ENCODE measurements at places on chromosomes 1 and 21. TPM values are rescaled to one million over a fixed set of nuclear protein-coding genes. Genes with fewer than 3 reads are reported as not detected.

The TGFBR3 gene
- 306 TPM for total RNA-seq

The INAVA gene
- not detected for total RNA-seq

DNA sequence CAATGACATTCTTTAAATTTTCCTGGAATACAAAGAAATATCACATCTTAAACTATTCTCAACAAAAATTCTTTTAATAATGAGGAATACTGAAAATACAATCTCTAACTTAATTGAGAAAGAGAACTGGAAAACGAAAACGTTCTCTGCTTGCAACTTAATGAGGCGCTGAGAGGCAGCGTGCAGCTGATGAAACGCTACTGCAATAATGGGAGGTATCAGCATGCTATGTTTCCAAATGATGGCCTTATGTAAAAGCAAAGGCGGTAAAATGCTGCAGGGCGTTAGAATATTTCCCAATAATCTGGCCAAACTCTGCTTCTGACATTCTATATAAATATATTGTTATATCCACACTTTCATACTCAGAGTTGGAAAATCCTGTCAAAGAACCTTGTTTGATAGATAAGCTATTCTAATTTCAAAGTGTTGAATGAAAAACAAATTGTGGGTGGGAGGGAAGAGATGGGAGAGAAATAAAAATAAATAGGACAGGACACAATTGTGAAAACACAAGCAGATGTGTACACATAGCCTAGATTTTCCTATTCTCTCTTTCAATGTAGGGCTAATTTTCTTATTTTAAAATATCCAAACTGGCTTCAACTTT is 70.9 kb downstream of the APP start:
- no peak overlapping the region for H3K4me3 ChIP-seq
- peaks cover 6% of the 10 kb centered on the region for H3K36me3 ChIP-seq
- H3K4me1 ChIP-seq, result peaks cover 42% of the 10 kb centered on the region

- no peaks in the 10 kb centered on the region for H3K36me3 ChIP-seq
- no peaks in the 10 kb centered on the region for H3K27me3 ChIP-seq
- H3K27ac ChIP-seq, result no peak overlapping the region
- no peaks in the 10 kb centered on the region for H3K4me1 ChIP-seq
- DNase-seq, result no peak
Measured at GRCh38 chr1:29916656-29917369, 680.5 kb downstream of the PTPRU start.

- no peaks in the 10 kb centered on the region for H3K36me3 ChIP-seq
- H3K27me3 ChIP-seq, result no peaks in the 10 kb centered on the region
- H3K4me1 ChIP-seq, result no peaks in the 10 kb centered on the region
- no peak for DNase-seq
- no peak overlapping the region for H3K27ac ChIP-seq
Measured at GRCh38 chr1:40363721-40364120, 9.8 kb upstream of the SMAP2 start.

The KIF2C gene
- 2.7 TPM for total RNA-seq

DNA sequence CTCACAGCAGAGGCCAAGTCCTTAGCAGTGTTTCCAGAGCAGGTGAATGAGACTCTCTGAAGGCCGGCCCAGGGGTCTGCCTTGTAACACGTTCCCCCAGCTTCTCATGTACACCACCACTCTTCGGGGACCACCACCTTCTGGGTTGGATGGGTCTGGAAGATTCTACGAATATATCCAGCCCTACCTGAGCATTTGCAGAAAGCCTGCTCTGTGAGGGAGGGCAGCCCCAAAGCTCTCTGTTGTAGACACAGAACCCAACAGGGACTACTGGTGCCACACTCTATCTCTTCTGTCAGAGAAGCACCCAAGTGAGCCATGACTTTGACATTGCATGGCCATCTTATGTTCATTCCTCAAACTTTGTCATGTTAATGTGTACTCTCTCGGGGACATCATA is 61.8 kb downstream of the CD247 start:
- no peak for DNase-seq
- H3K36me3 ChIP-seq, result no peaks in the 10 kb centered on the region
- no peaks in the 10 kb centered on the region for H3K4me1 ChIP-seq
- H3K4me3 ChIP-seq, result no peak overlapping the region
- H3K27ac ChIP-seq, result peak overlapping the region; percentile 78

DNA sequence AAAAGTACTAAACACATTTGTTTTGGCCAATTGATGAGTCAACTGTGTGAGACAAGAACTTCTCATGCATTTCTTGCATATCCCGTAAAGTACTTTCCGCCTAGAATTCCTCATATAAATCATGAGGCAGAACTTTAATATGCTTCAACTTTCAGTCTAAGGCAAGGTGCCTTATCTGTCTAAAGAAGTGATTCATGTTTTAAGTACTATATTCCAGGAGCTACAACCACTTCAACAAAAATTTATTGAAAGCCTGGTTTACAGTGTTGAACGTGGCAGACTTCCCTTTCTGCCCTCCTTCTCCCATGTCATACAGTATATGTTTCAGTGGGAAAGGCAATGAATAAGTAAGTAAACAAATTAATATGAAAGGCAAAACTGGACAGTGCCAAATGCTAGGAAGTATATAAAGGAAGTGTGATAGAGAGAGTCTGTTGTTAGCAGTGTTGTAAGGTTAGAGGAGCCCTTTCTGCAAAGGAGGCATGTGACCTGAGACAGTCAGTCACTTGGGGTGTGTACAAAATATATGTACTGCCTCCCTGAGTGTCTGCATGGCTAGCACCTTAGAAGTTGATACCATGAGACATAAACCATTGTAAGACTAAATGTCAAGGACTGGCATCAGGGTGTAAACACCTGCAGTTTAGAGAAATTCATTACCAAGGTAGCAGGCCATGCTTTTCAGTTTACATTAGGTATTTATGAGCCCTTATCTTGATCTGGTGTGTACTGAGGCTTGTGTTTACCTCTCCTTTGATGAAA is 362.2 kb downstream of the SRGAP2C start:
- H3K4me1 ChIP-seq, result no peaks in the 10 kb centered on the region
- no peaks in the 10 kb centered on the region for H3K27me3 ChIP-seq
- H3K4me3 ChIP-seq, result no peak overlapping the region
- DNase-seq, result no peak
- H3K27ac ChIP-seq, result no peak overlapping the region
- no peaks in the 10 kb centered on the region for H3K36me3 ChIP-seq

- no peak overlapping the region for H3K27ac ChIP-seq
- H3K27me3 ChIP-seq, result no peaks in the 10 kb centered on the region
- no peaks in the 10 kb centered on the region for H3K36me3 ChIP-seq
- no peak overlapping the region for H3K4me3 ChIP-seq
Measured at GRCh38 chr1:220552672-220553260, 24.8 kb downstream of the MARK1 start.

The ZNF648 gene
- total RNA-seq, result 1.5 TPM

GRCh38 chr1:164801246-164801731 is 242.3 kb downstream of the PBX1 start:
- no peaks in the 10 kb centered on the region for H3K27me3 ChIP-seq
- H3K27ac ChIP-seq, result peak overlapping the region; percentile 24
- no peak for DNase-seq
- H3K36me3 ChIP-seq, result peaks cover 12% of the 10 kb centered on the region

DNA sequence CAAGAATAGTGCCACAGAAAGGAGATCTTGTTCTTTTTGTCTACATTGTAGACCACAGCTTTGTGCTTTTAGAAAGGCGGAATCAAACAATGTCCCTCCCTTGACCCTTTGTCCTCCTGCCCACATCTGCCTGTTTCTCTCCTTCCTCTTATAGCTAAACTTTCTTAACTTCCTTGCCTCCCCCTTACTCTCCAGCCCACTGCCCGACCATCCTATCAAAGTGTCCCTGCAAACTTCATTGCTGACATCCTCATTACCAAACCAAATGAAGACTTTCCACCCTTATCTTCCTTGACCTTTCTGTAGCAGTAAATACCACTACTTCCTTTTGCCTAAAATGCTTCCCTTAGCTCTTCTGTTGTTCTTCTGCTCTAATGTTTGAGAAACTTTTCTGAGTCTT is 5.0 kb downstream of the SELP start:
- DNase-seq, result no peak
- no peak overlapping the region for H3K4me3 ChIP-seq
- H3K27ac ChIP-seq, result no peak overlapping the region
- H3K36me3 ChIP-seq, result no peaks in the 10 kb centered on the region
- no peaks in the 10 kb centered on the region for H3K27me3 ChIP-seq

DNA sequence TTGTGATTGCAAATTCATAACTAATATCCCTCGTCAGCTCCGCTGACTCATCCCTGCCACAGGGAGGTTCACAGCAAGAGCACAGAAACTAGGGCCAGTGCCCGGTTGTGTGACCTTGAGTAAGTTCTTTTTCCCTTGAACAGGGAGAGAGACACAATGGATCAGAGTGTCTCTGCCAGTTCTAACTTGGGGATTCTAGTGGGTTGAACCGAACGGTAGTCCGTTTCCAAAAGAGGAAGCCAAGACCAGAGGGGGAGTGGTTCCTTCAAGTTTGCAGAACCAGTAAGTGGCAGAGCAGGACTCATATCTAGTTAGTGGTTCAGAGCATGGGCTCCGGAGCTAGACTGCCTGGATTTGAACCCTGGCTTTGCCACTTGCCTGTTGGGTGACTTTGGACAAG is 4.9 kb upstream of the SHISA4 start:
- no peak overlapping the region for H3K27ac ChIP-seq
- no peak for DNase-seq
- H3K4me3 ChIP-seq, result no peak overlapping the region
- H3K4me1 ChIP-seq, result peaks cover 14% of the 10 kb centered on the region

GRCh38 chr1:22143065-22144033 is at the start of gene WNT4:
Gene WNT4 (minus strand): TSS chr1:22143097. CDS start chr1:22142922, 175 bp downstream.
- no peak within 1 kb of the TSS for H3K27ac ChIP-seq
- H3K36me3 ChIP-seq, result no peaks in the 10 kb centered on the region
- H3K4me1 ChIP-seq, result peaks cover 19% of the 10 kb centered on the region
- peak within 1 kb of the TSS; percentile 55 for H3K4me3 ChIP-seq

- H3K4me1 ChIP-seq, result no peaks in the 10 kb centered on the region
- no peak for DNase-seq
- no peaks in the 10 kb centered on the region for H3K27me3 ChIP-seq
- no peak overlapping the region for H3K27ac ChIP-seq
Measured at GRCh38 chr1:98842241-98842640, 162.4 kb downstream of the PLPPR5 start.

DNA sequence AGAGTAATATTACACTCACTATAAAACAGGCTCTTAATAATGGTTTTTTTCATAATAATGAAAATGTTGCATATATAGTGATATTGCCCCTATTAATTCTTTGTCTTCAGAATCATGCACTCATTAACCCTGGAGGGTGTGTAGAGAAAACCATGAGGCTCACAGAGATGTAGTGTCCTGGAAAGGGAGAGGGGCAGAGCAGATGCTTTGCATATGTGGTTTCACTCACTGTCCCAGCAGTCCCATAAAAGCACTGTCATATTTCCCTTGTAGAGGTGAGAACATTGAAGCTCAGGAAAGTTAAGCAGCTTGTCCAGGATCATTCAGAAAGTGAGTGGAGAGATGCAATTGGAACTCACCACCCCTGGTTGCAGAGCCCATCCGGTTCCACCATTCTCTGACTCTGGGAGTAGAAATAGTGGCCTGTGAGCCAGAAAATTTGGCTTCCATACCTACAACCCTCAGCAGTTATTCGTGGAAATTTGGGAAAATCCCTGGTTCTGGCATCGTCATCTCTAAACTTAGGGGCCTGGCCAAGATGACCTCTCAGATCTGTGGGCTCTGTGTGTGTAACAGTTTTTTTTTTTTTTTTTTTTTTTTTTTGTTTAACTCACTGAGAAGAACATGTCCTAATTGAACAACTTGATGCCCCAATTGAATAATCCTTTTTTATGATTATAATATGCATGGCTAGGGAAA is 86.4 kb downstream of the RGL1 start:
- no peak overlapping the region for H3K4me3 ChIP-seq
- DNase-seq, result no peak
- no peaks in the 10 kb centered on the region for H3K36me3 ChIP-seq
- no peaks in the 10 kb centered on the region for H3K27me3 ChIP-seq
- H3K27ac ChIP-seq, result no peak overlapping the region

The ERVH48-1 gene
- not detected for total RNA-seq

DNA sequence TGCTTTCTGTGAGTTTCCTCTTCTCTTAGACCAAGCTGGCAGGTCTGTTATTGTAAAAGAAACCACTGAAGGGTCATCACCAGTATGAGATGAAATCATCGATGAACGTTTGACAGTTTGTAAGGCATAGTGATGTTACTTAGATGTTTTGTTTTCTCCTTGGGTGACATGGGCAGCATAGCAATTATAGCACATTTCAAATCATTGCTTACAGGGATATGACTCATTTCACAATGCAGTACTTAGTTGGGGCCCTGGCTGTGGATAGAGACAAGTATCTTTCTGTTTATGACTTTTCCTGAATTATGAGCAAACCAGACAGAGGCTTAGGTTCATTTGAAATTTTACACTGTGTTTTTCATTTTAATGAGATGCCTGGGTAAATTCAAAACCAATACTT is 313.0 kb downstream of the RWDD3 start:
- H3K27me3 ChIP-seq, result no peaks in the 10 kb centered on the region
- H3K36me3 ChIP-seq, result no peaks in the 10 kb centered on the region
- no peaks in the 10 kb centered on the region for H3K4me1 ChIP-seq
- H3K27ac ChIP-seq, result no peak overlapping the region
- DNase-seq, result no peak
- H3K4me3 ChIP-seq, result no peak overlapping the region

GRCh38 chr1:29762635-29763034 is 526.3 kb downstream of the PTPRU start:
- H3K4me3 ChIP-seq, result no peak overlapping the region
- H3K27ac ChIP-seq, result no peak overlapping the region
- no peak for DNase-seq
- no peaks in the 10 kb centered on the region for H3K4me1 ChIP-seq
- no peaks in the 10 kb centered on the region for H3K27me3 ChIP-seq
- H3K36me3 ChIP-seq, result no peaks in the 10 kb centered on the region
